Inflammatory macrophage treated with lipopolysaccharide for 4 hours (primary cell): ENCODE measurements at places on chromosomes 12 and 14.

- DNase-seq = no peak
These were observed 120.2 kb upstream of the RFLNA start for GRCh38 chr12:124174451-124175348.

DNA sequence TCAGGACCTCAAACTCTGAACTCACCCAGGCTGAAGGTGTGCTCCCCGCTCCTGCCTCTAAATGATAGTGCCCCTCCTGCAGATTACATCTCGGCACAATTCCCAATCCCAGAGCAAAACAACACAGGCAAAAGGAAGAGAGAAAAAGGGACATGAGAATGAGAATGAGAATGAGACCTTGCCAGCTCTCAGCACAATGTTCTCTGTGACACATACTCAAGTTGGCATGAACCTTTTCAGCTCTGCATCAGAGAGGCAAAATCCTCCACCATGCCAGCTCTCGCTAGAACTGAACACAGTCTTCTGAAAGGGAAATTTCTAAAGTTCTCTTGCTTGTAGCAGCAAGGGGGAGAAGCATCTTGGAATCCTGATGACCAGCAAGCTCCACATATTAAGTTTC lies 84.6 kb downstream of the KSR2 start:
- DNase-seq = no peak

- DNase-seq = no peak
These were observed 348.0 kb downstream of the SEC23A start for GRCh38 chr14:38755036-38755435.

DNA sequence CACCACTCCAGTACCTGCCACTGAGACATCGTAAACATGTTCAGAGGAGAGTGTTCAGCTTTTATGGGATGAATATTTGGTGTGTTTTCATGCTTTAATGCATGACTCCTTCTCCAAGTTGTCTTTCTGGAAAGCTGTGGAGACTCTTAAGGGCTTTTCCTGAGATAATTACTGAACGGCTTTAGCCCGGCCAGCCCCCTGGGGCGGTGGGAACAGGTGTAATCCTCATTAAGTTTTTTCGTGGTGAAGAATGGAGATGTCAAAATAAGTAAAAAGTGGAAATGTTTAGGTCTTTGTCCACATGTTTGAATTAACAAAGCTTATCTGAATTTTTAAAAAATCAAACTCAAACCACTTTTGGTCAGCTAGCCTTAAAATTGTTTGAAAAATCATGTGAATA lies 1.5 kb downstream of the SYNE2 start:
- no peak for DNase-seq

GRCh38 chr12:67531501-67531900 lies 117.0 kb upstream of the DYRK2 start:
- DNase-seq = no peak

- DNase-seq = no peak
These were observed 68.3 kb downstream of the SEC23A start for GRCh38 chr14:39034481-39035296.

DNA sequence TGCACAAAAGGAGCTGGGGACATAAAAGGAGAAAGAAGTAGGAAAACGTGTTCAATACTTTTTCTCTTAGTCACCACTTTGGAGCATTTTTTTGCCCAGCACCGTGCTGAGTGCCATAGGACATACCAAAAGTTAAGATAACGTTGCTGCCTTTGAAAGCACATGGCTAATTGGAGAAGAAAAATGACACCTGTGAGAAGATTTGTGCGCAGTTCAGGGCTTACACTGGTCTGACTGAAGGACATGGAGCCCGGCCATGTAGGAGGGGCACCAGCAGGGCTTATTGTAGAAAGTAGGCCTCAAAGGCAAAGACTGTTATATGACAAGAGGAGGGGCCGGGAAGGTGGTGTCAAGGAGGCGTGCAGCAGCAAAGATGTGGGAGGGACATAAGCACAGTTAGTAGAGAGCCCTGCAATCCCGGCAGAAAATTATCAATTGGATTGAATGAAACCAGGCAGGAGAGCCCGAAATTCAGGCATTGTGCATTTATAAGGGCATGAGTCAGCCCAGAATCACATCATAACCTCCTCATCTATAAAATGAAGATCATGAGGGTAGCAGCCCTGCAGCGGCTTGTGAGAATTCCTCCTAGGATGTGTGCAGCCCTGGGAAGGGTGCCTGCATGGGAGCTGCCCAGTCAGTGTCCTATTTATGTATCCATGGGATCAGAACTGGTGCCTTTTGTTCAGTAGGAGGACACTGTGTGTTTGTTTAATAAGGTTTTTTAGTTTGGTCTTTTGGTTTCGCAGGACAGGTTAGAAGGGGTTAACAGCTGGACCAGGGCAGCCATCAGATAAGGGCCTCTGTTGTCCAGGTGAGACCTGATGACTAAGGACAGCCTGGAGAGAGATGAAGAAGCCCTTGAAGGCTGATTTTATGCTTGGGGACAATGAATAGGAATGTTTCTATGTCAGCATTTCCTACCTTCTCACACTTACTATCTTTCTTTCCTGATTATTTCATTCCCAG lies 122.4 kb downstream of the GPR135 start:
- DNase-seq = no peak

DNA sequence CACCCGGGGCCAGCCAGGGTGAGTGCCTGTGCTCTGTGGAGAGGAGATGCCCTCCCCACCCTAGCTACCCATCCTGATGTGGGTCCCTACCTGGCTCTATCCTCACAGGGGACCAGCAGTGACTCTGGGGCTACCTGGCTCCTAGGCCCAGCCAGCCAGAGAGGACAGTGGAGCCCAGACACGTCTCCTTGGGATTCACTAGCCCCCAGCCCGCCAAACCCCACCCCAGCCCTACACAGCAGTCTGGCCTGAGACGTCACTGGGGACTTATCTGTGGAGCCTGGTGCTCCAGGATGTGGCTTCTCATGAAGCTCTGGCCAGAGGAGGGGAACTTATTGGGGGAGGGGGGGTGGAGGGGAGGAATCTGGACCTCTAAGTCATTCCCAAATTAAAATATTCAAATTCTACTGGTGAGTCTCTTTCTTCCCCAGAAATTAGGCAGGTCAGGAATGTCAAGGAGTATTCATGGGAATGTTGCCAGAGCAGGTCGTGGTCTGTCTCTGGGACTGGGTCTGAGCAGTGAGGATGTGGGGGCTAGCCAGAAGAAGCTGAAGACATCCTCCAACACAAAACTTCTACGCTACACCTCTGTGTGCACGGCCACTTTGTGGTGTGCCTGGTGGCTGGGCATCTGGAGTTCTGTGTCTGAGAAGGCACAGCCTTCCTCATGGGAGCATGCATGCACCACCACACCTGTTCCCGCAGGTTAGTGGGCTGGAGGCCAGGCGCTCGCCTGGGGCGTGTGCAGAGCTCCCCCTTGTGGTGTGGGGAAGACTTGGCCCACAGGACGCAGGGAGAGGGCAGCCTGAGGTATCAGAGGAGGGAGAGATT lies 2.7 kb downstream of the CMTM5 start:
- peak; percentile 28 for DNase-seq

DNA sequence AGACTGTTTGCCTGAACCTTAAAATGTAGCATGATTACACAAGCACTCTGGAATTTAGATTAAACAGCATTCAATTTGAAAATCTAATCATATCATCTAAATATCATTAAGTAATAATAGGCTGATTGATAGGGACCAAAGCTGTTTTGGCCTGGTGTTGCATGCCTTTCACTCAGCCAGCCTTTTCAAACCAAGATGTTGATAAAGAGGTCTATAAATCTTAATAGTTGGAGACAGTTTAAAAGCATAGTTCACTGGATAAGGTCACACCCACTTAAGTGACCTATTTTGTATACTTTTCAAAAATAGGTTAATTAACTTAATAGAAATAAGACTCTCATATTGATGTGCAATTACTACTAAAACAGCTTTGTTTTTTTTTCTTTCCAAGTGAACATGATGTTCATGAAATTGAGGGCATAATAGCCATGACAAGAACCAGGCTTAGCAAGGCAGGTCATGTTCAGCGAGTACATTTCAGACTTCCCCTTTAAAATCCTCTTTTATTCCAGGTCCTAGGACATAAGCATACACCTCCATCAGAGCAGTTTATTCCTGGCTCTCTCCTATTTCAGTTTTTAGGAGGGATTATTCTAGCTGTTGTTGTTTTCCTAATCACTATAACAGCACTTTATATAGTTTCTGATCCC lies 349.0 kb downstream of the RAD51B start:
- DNase-seq = no peak
